ENCODE measurements at places on chromosomes 1 and 21.

DNA sequence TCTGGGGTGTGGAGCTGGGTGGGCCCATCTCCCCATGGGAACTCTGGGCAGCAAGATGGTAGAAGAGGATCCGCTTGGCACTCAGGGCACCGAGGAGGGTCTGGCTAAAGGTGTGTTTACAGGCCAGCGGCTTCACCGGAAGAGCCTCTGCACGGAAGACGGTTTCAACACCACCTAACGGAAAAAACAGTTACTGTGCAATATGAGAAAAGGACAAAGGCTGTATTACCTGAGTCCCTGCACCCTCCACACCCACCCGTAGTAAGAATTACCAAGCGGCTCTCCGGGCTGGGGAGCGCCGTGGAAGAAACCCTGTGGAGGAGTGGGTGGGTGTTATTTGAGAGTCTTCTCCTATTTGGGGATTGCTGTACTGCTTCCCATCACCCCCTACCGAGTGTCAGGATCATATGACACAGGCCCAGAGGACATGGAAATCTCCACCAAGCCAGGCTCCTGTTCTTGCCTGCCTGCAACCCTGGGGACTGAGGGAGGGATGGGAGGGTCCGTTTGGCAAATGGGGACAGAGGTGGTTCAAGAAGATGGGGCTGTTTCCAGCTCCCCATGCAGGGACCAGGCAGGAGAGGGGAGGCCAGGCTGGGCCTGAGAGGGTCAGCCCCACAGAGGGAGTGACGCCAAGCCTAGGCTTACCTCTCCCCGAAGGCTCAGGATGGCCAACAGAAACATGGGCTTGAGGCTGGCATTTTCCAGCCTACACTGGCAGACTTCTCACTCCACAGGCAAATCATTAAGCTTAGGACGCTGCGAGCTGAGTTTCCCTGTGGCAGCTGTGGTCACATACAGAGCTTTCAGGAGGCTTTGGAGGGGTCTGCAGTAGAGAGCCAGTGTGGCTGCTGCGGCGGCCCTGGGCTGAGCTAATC, 203.5 kb upstream of the TMEM51 start:
- no peak for DNase-seq

GRCh38 chr1:40432644-40433390, 17.5 kb upstream of the ZFP69B start:
- no peak for DNase-seq

GRCh38 chr21:24045775-24046215, 1561.5 kb downstream of the MRPL39 start:
- no peak for DNase-seq

GRCh38 chr1:29629814-29630516, 393.6 kb downstream of the PTPRU start:
- no peak for DNase-seq

- DNase-seq: no peak
Measured at GRCh38 chr1:236568285-236568894, 35.9 kb downstream of the HEATR1 start.

DNA sequence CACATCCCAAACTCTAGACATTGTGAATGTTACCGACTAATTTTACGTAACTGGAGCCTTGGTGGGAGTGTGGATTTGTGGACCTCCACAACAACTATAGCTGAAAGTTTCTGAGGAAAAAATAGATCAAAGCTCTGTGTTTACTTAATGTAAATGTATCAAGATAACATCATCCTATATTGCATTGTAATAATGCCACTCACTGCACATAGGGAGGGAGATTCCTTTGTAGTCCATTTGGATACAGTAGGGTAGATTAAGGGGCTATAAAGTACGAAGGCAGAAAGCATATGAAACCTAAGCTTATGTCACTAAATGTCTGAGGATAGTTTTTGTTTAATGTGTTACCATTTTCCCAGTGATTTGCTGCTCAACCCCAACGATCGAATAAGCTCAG, 273.4 kb downstream of the TM2D1 start:
- DNase-seq: no peak

- DNase-seq: no peak
Measured at GRCh38 chr1:29298246-29298645, 61.9 kb downstream of the PTPRU start.

DNA sequence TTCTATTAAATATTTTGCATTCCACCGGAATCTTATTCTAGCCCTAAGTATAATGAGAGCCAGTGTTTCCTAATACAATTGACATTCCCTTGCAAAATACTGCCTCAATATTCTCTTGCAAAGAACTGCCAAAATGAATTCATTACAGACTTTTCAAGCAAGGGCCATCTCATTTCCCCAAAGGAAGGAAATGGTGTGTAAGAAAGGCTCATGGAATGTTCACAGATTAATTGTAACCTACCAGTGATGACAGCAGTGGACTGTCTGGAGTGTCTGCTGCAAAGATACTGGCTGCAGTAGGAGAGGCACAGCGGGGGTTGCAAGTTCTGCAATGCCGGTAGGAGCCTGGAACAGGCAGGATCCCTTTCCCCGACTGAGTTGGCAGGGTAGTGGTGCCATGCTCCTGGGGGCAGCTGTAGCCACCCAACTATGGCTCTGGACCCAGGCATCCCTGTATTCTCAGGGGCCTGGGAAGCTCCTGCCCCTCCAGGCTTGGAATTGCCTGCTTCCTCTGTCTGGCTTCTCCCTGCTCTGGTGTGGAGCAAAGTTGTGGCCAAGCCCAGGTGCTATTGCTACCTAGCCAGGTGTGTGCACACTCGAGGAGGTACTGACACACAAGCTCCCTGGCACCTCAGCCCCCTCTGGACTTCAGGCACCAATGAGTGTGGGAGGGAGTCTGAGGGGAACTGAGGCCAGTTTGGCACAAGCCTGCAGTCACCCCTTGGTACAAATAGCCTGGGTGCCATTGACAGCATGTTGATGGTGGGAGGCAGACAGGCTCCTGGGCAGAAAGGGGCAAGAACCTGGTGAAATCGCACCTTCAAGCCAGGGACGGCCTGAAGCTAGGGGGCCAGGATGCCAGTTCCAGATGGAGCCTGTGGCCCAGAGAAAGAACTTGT, 1371.0 kb downstream of the KCNT2 start:
- no peak for DNase-seq

- DNase-seq: no peak
Measured at GRCh38 chr1:31297277-31298247, 730 bp downstream of the ZCCHC17 start.

DNA sequence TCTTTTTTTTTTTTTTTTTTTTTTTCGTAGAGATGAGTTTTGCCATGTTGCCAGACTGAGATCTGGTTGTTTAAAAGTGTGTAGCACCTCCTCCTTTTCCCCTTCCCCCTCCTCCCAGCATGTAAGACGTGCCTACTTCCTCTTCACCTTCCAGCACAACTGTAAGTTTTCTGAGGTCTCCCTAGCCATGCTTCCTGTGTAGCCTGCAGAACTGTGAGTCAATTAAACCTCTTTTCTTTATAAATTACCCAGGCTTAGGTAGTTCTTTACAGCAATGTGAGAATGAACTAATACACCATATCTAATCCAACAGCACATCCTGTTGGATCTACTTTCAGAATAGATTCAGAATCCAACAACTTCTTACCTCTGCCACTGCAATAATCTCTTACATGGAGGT, 111.1 kb downstream of the CLIC6 start:
- no peak for DNase-seq

DNA sequence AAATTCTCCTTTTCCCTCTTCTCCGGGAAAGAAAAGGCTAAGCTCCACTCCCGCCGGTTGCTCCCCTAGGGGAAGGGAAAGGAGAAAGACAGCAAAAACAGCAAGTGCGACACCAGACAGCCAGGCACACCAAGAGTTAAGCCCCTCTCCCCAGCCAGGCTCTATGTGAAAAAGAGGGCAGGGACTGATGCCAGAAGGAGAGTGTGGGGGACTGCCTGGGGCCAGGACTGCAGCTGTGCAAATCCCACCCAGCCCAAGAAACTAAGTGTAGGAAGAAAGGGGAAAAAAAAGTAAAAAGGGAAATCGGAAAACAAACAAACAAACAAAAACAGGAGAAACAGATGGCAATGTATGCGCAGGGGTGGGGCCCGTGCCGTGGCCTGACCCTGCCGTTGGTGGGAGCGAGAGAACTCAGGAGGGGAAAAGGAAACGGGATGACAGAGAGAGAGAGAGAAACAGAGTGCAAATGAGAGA, 27.7 kb upstream of the FMO1 start:
- DNase-seq: no peak

GRCh38 chr1:113917400-113918082, 11.6 kb upstream of the HIPK1 start:
- DNase-seq: no peak

GRCh38 chr1:93033785-93034184, 45.3 kb upstream of the MTF2 start:
- DNase-seq: no peak

DNA sequence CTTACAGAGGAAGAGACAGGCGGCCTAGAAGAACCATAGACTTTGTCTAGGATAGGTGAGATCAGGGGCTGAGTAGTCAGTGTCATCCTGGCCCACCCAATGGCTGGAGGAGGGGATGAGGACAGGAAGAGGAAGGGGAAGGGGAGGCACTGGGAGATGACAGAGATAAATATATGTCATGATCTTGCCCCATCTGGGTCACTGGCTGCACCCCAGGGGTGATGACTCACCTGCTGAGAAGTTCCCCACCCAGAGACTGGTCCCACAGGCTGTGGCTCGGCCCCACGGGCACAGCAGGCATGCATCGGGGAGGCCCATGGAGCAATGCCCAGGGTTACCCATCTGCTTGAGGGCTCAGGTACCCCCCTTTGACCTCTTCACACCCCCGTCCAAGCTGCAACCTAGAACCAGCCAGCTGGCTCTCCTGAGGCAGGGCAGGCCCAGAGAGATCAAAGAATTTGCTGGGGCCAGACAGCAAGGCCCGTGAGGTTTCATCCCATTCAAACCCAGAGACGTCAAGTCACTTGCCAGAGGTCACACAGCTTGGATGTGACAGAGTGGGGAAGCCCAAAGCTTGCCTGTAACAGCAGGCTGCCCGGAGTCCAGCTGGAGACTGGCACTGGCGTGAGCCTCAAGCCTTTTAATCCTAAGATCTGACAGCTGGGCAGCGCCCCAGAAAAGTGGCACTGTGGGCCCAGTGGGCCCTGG, 34.7 kb upstream of the CASZ1 start:
- no peak for DNase-seq

- DNase-seq: no peak
Measured at GRCh38 chr21:33026878-33027400, 1.2 kb downstream of the OLIG2 start.

GRCh38 chr1:74763807-74764206, 30.9 kb downstream of the TYW3 start:
- DNase-seq: no peak

DNA sequence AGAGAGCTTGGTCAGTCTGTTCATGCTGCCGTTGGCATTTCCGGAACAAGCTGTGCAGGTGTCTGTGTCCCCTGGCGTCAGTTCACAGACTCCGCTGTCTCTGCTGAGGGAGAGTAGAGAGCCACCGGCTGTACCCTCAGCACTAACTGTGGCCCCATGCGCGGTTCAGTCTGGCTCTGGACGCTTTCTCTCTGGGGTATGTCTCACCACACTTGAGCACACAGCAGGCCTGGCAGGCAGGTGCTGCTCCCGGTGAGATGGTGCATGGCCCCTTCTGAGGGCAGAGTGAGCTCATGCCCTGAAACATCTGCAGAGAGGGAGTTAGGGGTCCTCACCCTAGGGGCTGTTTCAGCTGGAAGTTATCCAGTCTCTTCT, 60.0 kb upstream of the TLR5 start:
- DNase-seq: no peak

DNA sequence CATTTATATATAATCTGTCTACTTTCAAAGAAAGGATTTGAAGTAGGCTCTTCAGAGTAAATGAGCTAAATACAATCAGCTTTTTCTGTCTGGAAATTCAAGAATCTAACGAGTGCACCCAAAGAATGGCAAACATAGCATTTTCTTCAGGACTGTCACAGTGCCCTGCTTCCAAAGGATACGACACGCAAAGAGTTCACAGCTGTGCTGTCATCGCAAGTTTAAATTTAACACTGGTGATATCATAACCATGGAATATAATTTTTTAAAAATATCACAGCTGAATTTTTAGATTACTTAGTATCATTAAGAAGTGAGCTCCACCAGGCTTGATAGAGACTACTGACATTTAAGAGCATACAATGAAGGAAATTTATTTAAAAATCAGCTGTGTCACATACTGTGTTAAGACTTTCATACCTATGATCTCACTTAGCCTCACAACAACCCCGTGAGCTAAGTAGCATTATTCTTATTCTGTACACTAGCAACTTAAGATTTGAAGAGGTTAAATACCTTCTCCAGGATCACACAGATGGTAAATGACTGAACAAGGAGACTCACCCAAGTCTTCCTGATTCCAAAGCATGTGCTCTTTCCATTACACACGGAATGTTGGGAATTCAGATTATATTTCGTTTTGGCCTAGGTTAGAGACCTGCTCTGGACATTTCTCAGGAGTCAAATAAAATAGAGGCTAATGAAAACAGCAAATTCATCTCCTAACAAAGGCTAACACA, 46.2 kb upstream of the PRRX1 start:
- no peak for DNase-seq

GRCh38 chr1:39776400-39776713, 5.2 kb upstream of the OXCT2 start:
- DNase-seq: no peak

- no peak for DNase-seq
Measured at GRCh38 chr1:20700636-20701215, 17.1 kb downstream of the KIF17 start.

DNA sequence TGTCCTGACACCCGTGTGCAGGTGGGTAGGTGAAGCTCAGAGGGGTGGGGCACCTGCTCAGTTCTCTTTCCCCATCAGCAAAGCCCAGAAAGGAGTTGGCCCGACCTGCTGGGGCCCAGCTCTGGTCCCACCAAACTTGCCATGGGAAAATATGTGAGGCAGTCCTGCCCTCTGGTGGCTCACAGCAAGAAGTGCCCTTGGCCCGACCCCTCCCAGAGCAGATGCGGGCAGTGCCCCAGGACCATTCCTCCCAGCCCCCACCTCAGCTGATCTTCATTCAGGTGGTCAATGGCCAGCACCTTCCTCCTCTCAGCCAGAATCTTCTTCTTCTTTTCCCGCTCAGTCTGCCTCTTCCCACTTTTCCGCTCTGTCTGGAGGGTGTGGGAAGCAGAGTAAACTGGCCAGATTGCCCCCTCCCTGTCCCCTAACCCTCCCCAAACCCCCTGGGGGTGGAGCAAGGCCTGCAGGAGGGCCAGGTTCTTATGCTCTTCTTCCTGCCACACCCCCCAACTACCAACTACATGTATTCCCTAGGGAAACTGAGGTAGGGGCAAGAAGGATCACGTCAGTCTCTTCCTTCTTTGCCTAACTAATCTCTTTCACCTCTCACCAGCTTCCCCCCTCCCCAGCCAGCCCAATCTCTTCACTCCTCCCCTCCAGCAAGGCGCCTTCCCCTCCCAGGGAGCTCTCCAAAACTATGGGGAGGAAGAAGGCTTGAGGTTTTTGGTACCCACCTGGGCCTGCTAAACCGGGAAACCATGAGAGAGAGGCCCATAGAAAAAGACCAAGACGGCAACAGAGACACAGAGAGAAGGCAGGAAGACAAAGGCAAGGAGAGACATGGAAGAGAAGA, 15.6 kb downstream of the TNNT2 start:
- DNase-seq: no peak

GRCh38 chr1:151790940-151791651, 796 bp upstream of the TDRKH start:
- no peak for DNase-seq

All from effector memory CD8-positive, alpha-beta T cell (primary cell).